NCI-H1930 (cell line): ENCODE measurements at places on chromosomes 2 and 18.

- no peak for DNase-seq
Observed at GRCh38 chr2:173941567-173941966, 23.6 kb downstream of the SP3 start.

DNA sequence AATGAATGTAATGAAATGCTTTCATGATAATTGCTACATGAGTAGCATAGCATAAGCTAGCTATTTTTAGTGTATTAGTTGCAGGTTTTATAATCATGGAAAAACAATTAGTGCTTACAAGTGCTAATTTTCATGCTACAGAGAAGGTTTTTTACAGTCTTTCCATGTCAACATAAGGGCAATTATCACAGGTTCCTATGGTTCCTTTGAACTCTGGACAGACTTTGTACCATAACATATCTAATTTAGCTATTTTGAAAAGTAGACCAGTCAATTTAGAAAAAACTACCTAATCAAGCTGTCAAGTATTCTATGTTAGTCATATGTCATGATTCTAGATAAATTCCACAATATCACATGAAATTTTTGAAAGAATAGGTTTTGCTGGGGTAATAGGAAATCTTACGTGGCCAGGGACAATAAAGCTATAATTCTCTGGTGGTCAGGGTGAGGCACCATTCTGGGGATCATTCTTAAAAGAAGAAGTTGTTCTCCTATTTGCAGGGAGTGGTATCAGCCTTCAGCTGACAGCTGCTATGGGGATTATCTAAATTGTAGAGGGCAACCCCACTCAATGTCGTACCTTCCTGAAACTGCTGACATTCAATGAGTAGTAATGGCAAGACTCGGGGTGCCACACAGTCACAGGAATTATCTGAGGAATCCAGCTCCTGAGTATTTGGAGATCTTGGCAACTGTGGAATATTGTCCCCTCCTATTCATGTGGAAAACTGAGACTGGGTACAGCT is 724.0 kb upstream of the LINC00305 start:
- no peak for DNase-seq

GRCh38 chr2:234679301-234679740 is 182.4 kb upstream of the ARL4C start:
- no peak for DNase-seq

GRCh38 chr2:217672472-217672871 is 330.3 kb downstream of the TNS1 start:
- DNase-seq, result no peak

DNA sequence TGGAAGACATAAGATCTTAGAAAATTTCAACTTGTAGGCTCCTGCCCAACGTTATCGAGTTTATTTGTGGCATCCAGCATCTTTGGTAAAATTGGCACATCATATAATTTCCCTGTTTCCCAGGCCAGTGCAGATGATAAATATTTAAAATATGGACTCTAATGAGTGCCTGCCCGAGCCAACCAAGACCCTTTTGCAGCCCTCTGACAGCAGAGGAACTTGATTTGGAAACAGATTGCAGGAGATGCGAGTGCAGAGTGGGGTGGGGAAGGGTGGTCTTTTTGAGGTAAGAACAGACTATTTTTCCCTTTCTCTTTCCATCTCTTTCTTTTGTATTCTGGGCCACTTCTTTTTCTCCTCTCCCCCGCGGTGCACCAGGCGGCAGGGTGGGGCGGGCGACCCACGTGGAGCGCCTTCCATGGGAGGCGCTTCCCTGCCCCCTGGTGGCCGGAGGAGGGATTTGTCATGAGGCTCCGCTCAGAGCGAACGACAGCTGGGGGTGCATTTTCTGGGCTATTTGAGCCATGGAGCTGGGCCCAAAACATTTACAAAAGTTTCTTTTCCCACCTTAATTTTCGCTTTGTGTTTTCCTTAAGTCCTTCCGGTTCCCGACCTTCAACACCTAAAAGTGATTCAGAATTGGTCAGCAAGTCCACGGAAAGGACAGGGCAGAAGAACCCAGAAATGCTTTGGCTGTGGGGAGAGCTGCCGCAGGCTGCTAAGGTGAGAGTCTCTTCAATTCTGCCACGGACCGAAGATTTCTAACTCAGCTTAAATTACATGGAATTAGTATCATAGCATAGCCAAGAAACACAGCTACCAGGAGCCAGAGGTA is 32.7 kb downstream of the LPIN1 start:
- peak; percentile 26 for DNase-seq
